SIG-M5 (cell line): ENCODE measurements at places on chromosomes 16 and 17.

- no peak for DNase-seq
These were observed 179.4 kb downstream of the VPS53 start for GRCh38 chr17:535198-535597.

DNA sequence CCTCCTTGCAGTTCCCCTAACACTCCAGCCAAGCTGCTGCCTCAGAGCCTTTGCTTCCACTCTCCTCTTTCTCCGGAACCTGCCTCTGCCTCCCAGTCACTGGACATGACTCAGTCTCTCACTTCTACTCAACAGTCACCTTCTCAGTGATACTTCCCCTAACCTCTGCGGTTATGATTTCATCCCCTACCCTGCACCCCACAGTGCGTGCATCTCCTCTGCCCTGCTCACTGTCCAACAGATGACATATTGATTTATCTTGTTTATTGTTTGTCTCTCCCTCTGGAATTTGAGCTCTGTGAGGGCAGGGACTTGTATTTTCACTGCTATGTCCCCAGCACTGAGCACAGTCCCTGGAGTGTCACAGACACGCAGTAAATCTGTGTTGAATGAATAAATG, 100.7 kb downstream of the CYLD start:
- no peak for DNase-seq

DNA sequence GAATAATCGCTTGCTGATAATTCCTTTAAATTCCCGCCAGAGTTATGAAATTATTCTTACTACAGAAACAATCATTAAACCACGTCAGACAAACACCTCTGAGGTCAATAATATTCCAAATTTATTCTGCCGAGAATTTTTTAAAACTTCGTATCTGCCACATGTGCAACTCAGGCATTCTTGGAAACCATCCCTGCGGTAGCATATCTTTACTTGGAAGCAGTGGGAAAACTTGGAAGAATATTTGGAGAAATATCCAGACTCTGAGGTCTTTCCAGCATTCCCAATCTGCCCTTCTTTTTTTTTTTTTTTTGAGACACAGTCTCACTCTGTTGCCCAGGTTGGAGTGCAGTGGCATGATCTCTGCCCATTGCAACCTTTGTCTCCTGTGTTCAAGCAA, 2.0 kb upstream of the CCL11 start:
- no peak for DNase-seq

DNA sequence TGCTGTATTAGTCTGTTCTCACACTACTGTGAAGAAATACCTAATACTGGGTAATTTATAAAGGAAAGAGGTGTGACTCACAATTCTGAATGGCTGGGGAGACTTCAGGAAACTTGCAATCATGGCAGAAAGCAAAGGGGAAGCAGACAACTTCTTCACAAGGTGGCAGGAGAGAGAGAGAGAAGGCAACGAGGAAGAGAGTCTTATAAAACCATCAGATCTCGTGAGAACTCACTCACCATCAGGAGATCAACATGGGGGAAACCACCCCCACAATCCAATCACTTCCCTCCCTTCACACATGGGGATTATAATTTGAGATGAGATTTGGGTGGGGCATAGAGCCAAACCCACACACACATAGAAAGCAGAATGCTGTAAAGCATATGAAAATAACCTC, 896.2 kb downstream of the CDH11 start:
- no peak for DNase-seq

- DNase-seq, result no peak
These were observed 14.0 kb upstream of the HYDIN start for GRCh38 chr16:71244521-71244920.
